ENCODE measurements at places on chromosomes 6 and 20.

DNA sequence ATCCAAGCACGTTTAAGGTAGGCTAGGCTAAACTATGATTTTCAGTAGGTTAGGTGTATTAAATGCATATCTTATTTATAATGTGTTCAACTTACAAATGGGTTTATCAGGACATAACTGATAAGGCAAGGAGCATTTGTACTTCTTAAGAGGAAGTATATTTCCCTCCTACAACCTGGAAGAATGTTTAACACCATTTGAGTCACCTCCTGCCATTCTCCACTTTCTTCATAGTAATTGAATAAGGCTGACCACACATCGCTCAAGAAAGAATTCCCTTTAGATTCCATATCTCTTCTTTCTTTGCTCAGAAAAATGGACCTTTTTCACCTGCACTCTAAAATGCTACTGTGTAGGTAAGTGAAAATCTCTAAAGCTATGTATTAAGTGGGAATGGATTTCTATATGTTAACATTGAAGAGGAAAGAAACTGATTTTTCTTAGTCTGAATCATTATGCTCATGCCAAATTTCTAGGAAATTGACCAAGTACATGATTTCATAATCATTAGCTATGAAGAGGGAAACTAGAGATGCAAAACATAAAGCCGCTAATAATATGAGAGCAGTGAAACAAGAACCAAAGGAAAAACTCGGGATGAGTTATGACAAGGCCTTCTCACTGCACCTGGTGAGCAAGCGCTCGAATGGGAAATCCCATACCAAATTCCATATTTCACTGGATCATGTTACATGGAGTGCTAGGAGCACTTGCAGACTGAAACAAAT lies 210.4 kb downstream of the ALDH8A1 start:
- no peak for DNase-seq

DNA sequence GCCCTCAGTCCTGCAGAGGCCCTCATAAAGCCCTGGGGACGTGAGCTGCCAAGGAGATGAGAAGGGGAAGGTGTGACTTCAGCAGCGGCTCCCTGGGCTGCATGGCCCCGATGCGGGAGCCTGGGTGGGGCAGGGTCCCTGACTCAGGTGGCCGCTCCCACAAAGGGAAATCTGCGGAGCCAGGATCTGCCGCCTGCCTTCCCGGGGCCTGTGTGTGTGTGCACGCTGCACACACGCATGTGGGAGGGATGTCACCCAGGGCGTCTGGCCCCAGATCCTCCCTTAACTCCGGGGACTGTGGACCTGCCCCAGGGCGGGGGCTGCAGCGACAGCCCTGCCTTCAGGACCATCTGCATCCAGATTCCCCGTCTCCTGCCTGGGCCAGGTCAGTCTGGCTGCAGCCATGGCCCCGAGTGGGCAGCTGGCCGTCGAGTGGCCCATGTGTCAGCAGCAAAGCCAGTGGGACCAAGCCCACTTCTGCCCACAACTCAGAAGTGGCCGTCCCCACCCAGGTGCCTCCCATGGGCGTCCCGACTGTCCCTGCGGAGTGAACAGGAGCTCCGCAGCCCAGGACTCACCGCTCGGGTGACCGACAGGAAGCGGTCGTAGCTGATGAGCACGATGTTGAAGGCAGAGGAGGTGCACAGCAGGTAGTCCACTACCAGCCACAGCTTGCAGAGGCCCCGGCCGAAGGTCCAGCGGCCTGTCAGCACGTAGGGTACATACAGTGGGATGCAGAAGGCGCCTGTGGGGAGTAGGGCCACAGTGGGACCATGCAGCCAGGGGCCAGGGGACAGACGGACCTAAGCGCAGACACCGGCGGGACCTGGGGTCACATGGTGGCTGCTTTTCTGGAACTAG lies 1.9 kb downstream of the HRH3 start:
- no peak for DNase-seq

- no peak for DNase-seq
Observed at GRCh38 chr6:139525415-139525814, 151.0 kb upstream of the CITED2 start.

GRCh38 chr6:69408886-69409285 lies 387.9 kb downstream of the LMBRD1 start:
- no peak for DNase-seq

DNA sequence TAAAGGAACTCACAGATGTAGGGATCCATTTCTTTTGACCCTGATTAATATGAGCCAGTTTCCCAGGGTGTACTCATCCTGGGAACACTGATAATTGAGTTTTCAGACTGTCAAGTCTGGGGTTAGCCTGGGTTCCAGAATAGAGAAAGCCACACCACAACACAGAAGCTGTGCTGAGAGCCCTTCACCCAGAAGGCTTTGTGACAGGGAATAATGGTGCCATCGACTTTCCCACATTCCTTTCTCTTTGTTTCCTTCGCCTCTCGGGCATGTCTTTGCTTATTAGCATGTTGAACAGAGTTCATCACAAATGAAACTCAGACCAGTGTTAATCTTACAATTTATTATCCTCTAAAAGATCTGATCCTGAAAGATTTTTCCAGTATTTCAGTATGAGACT lies 95.0 kb downstream of the TCP11 start:
- no peak for DNase-seq

DNA sequence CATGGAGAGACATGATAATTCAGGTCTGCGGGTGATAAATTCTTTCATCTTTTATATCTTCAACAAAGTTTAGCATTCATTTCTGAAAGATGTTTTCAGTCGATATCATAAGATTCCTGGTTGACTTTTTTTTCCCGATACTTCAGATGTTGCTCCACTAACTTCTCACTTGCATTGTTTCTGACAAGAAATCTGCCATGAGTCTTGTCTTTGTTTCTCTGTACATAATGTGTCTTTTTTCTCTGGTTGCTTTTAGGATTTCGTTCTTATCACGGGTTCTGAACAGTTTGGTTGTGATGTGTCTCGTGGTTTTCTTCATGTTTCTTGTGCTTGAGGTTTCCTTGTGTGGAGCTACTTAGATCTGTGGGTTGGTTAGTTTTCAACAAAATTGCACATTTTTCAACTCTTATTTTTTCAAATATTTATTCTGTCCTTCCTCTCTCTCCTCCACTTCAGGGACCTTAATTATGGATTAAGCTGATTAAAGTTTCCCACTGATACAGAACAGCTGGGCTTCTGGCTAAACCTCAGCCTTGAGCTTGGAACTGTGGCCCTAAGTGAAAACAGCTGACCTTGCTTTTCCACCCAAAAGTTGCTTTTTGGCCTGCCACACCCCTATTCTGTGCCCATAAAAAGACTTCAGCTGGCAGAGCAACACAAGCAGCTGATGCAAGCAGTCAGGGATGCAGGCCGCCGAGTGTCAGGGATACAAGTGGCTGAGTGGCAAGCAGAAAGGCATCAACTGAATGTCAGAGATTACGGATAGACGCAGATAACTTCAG lies 97.9 kb upstream of the SNX9 start:
- no peak for DNase-seq

DNA sequence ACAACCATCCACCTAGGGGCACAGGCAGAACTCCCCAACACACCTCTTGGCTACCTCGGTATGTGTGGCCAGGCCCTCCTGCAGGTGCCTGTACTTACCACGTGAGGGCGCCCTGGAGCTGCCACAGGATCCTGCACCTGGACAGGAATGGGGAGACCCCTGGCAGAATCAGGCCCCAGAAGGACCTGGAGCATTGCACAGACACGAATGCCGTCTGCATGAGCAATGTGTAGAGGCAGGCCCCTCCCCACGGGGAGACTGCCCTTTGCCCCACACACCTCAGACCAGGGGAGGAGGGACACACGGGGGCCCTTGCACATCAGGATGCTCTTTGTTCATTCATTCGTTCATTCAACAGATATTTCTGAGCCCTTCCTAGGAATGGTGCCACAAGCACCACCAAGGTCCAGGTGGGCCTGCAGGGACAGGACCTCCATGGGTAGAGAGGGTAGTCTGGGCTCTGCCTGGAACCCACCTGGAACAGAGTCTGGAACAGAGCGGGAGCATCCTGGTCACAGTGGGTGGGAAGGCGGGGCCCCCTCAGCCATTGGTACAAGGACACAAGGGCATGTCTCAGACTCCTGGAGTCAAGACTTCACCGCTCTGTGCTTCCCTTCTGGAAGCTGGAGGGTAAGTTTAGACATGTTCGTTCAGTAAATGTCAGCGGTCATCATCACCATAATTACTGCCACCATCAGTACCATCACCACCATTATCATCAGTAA lies 32.3 kb downstream of the YTHDF1 start:
- DNase-seq = peak; percentile 11

- DNase-seq = no peak
Observed at GRCh38 chr6:116971959-116972358, 94.9 kb downstream of the RFX6 start.

DNA sequence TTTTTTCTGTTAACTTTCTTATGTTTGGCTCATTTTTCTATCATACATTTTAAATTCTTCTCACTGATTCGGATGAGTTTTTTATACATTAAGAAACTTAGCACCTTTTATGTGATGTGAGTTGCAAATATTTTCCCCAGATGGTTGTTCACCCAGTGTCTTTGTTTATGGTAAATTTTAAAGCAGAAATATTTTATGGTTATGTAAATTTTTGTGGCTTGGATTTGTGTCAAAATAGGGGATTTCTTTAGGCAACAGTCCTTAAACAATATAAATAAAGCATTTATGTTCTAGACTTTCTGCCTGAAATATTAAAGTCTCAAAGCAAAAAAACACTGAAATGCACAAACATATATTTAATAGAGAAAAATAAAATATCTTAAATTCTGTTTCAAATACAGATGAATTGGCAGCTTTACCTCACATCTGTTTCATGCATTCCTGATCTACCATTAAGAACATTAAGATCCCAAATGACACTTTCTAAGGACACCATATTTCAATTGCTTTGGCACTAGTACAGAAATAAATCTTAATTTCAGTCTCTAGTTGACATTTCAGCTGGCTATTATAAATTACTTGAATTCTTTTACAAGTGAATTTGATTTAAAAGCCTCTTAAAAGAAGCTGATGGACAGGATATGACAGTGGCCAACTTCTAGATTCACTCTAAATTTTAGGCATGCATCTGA lies 646.6 kb downstream of the HACE1 start:
- DNase-seq = no peak

DNA sequence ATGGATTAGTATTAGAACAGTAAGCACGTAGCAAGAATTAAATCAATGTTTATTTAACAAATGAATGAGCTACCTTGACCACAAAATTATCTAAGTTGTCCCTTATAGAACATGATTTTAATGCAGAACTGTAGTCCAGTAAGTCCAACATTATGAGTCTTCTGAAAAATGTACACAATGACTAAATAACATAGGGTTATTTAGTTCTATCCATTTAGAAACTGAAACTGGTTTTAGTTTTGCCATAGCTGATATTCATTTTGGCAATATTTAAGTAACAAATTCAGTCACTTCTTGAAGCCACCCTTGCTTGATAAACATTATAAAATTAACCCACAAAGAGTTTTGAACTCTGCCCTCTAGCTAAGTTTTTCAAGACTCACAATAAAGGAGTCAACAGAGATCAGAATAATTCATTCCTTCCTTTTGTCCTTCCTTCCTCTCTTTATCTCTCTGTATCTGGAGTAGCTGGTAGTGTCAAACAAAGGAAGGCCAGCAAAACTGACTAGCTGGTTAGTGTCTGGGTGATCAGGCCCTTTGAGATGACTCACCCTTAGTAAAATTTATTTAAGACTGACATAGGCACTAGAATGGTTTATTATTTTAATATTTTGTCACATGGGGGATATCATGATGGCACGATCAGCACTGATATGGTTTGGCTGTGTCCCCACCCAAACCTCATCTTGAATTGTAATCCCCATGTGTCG lies 115.1 kb downstream of the BTBD9 start:
- DNase-seq = no peak

GRCh38 chr6:40996591-40997233 lies 42.3 kb downstream of the UNC5CL start:
- no peak for DNase-seq

- no peak for DNase-seq
Observed at GRCh38 chr6:38117281-38117680, 297.8 kb downstream of the ZFAND3 start.

DNA sequence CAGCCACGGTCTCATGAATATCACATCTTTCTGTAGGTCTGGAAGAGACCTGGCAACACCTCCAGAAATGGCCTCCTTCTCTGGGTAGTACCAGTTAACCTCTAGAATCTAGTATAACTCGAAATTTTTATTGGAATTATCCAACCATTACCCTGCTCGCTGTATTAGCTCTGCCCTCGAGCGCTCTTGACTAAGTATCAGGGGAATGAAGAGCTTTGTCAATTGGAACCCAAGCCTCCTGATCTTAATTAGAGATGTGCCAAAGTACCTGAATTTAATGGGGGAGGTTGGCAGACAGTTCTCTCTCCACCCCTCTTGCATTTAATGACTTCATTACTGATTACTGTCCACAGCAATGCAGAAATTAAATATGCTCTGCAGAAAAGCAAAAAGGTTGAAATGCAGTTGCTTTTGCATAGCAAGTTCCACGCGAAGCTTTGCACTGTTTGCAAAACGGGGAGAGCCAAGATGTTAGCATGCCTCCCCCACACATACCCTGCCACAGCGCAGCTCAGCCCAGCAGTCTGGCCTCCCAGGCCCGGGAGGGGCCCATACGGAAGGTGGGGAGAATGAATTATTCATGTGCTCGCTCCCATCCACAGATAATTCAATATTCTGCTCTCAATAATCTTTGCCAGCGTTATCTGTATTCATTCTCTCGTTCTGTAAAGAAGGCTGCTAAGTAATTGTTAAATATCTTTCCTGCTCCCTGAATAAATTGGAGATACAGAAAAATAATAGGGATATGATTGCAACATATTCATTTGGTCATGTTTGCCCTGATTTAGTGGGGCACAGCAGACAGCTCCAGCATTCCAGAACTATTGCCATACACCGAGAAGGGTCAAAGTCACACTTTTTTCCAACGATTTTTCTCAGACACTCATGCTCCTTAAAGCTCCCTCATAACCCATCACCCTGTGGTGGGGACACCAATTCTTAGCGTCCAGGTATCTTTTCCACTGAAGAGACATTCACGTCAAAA lies 305.8 kb downstream of the CDH26 start:
- no peak for DNase-seq

All from stimulated activated CD4-positive, alpha-beta T cell treated with anti-CD3 and anti-CD28 coated beads, TNF-alpha, amount 100 ng/mL, for 4 hours (primary cell).